ENCODE measurements at places on chromosomes 3 and 15.

DNA sequence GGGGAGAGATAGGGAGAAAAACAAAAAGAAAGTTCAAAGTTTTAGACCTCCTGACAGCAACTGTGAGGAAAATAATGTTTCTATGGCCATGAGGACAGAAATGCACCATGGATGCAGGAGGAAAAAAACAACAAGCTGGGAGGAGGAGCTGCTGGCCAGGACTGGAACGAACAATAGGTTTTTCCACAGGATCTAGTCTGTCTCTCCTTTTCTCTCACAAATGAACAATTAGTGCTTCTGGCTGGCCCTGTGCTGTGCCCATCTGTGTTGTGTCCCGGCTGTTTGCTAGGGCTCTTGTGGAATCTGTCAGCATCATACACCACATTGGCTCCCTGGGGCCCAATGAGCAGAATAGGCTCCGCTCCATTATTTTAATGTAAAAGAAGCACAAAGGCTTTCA, 15.2 kb downstream of the GK5 start:
- DNase-seq, result no peak

DNA sequence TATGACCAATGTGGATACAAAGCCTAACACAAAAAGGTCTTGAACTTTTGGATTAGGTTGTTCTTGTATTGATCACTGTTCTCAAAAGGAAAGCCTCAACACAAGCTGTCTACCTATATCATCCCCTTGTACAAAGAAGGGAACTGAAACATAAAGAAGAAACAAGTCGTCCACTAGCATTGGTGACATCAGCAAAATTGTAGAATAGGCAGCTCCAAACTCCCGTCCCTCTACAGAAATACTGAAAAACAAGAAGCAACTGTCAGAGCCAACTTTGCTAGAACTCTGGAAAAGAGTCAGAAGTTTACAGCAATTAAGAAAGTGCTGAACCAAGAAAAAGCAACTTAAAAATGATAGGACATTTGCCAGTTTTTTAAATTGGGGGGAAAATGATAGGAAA, 7.5 kb upstream of the NR1I2 start:
- no peak for DNase-seq

- no peak for DNase-seq
Measured at GRCh38 chr3:141537856-141538255, 51.0 kb downstream of the RASA2 start.

DNA sequence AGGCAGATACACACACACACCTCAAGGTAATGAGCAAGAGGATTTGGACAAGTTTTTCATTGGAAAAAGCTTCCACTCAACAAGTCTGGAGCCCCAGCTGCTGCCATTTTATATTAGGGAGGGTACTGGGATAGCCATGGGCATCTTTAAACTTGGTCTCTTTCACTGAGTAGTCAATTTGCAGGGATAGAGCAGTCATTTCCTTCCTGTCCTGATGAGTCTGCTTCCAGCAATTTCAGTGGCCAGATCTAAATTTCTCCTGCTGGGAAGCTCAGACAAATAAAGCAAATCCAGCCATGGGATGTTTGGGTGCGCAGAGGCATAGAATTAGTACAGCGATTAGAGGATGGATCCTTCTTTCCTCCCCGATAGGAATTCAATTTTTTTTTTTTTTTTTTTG, 874 bp upstream of the ERC2 start:
- no peak for DNase-seq

GRCh38 chr3:81692766-81693165, 68.7 kb downstream of the GBE1 start:
- no peak for DNase-seq

Data from AML-193 (cell line).